Stimulated activated CD4-positive, alpha-beta T cell treated with anti-CD3 and anti-CD28 coated beads, Interleukin-12 subunit alpha, Interleukin-12 subunit beta, amount 100 ng/mL, for 4 hours (primary cell): ENCODE measurements at places on chromosomes 12 and 14.

- DNase-seq = no peak
Observed at GRCh38 chr14:82720946-82721345, 1187.3 kb upstream of the SEL1L start.

GRCh38 chr14:55721353-55721752, 141.3 kb downstream of the KTN1 start:
- no peak for DNase-seq

DNA sequence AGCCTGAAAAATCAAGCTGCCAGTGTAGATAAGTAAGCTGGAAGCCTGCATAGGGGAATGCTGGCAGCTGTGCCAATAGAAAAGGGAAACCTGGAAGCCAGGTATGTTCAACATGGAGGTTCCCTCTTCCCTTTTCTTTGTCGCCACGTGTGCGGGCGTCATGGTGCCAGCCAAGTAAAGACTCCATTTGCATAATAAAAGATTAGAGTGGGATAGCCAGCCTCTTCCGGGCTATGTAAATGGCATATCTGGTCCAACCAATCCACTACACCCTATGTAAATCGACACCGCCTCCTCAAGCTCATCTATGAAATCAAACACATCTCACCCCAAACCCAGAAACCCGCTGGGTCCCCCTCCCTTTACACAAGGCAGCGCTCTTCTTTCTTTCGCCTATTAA, 5.6 kb upstream of the ADGRD1 start:
- DNase-seq = no peak

GRCh38 chr14:42428996-42429395, 822.3 kb downstream of the LRFN5 start:
- no peak for DNase-seq

DNA sequence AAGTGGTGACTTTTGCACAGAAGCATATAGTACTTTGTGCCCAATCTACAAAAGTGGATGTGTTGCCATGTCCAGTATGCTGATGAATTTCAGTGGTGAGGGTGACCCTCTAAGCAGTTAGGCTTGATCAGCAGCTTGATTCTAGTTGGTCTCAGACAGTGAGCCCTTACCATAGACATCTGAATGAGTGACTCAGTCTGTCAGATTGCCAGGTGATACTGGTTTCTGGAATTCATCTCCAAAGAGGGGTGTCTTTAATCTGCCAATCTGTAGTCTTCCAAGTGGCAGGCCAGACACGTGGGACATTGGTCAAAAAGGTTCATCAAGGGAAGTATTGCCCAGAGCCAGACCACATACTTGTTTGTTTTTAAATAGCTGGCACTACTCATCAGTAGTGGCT, 187.4 kb upstream of the SLC16A7 start:
- DNase-seq = no peak

DNA sequence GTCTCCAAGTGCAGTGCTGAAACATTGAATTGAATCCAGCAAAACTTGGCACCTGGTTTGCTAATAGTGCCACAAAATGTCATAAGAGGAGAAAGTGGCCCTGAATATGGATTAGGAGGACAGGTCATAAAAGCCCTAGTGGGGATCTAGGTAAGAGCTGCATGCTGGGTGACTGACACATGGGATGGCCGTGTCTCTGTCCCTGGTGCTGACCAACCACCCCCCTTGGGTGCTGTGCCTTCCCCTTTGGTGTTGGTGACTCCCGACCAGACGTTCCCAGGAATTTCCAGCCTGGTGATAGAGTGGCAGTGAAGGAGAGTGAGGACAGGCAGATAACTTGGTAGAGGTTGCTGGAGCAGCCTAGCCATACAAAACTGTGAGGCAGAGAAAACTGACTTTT, 142.8 kb downstream of the VRK1 start:
- DNase-seq = no peak

- no peak for DNase-seq
Observed at GRCh38 chr12:67534681-67535080, 113.9 kb upstream of the DYRK2 start.

DNA sequence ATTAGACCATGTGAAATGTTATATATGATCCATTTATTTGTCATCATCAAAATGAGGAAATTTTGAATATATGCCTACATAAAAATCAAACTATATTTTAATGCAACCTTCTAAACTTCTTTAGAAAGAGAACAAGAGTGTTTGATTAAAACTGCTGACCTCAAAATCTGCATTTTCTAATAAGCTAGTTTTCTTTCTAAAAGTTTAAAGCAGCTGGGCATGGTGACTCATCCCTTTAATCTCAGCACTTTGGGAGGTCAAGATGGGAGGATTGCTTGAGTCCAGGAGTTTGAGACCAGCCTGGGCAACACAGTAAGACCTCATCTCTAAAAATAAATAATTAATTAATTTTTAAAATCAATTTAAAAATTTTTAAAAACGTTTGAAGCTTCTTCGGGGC, 36.2 kb downstream of the GNPTAB start:
- no peak for DNase-seq

GRCh38 chr12:133233993-133234564, 1.6 kb downstream of the ANHX start:
- DNase-seq = no peak

- no peak for DNase-seq
Observed at GRCh38 chr14:88831284-88831683, 6.8 kb downstream of the TTC8 start.

DNA sequence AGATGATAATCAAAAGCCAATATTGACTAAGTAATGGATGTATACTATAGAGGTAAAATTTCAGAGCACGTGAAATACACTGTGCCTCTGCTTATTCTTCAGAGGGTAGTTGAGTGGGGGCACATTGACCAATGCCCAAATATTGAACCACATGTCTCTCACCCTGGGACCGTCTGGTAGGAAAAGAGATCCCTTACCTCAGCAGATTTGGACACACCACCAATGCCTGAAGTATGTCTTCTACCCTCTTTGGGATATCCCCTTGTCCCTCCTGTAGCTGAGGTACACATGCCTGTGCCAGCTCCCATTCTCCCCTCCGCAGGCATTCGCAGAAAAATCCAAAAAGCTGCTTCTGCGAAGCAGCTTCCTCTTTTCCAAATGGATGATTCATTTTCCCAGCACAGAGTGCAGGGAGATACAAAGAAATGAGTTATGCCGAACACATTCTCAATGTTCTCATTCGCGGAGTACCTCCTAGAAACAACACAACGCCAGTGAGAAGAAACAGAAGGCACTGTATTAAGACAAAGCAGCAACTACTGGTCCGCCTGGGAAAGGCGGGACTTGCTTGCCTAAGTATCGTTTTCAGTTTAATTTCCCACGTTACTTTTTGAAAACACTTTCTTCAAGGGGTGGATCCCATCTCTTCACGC, 691 bp downstream of the ZFYVE26 start:
- DNase-seq = no peak

DNA sequence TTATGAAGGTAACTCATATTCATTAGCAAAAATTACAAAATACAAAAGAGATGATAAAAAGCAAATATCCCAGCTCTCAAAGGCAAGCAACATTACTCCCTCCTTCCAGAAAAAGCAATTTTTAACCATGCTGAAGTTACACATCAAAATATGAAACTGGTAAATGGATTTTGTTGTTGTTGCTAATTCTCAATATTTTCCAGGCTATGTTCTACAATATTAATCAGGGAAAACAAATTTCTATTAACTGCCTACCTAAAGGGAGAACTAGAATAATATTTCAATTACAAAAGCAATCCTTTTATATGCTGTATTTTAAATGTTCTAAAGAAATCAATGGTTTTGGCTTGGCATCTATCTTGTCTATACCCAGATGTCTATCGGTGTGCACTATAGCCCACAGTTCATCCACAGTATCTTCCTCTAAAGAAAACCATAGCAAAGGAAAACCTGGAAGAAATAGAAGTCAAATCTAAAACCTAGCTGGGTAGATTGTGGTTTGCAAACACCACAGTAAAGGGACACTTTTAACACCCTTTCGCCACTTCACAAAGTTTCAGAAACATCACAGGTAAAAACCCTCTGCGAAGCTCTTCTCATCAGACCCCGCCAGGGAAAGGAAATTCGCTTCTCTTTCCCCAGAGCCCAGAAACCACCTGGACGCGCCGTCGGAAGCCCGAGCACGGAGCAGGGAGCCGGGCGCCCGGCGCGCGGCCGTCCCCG, 32.0 kb downstream of the TC2N start:
- no peak for DNase-seq

- no peak for DNase-seq
Observed at GRCh38 chr12:85413266-85413665, 133.2 kb downstream of the ALX1 start.

- DNase-seq = no peak
Observed at GRCh38 chr12:87822923-87823322, 206.3 kb downstream of the C12orf50 start.

DNA sequence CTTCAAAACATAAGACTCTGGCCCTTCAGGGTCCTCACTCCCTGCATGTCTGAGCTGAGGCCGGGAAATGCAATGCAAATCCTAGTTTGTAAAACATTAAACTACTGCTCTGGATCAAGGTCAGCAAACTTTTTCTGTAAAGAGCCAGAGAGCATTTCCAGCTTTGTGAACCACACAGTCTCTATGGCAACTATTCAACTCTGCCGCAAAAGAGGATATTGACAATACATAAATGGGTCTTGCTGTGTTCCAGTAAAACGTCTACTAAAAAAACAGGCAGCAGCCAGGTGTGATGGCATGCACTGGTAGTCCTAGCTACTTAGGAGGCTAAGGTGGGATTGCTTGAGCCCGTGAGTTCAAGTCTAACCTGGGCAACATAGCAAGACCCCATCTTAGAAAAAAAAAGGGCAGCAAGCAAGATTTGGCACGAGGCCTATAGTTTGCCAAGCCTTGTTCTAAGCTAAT, 22.3 kb downstream of the DDX24 start:
- DNase-seq = no peak

GRCh38 chr14:100306998-100307765, 938 bp upstream of the SLC25A29 start:
- no peak for DNase-seq

DNA sequence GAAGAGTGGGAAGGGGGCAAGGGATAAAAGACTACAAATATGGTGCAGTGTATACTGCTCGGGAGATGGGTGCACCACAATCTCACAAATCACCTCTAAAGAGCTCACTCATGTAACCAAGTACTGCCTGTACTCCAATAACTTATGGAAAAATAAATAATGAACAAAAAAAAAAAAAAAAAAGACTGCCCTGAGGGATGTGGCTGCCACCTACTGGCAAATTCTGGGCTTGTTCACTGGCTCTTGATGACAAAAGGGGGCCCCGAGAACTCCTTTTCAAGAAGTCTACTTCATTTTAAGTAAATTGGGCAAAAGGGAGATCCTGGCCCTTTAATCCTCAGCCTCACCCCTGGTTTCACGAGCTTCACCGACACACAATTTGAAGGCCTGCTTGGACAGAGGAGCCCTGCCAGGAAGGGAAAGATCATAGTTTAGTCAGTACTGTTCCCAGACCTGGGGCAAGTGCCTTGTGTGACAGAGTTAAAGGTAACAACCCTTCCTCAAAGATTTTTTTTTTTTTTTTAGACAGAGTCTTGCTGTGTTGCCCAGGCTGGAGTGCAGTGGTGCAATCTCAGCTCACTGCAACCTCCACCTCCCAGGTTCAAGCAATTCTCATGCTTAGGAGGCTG, 26.1 kb upstream of the STAC3 start:
- peak; percentile 14 for DNase-seq

- DNase-seq = no peak
Observed at GRCh38 chr14:75295061-75295461, 16.4 kb downstream of the FOS start.

- DNase-seq = no peak
Observed at GRCh38 chr14:39426605-39427004, 5.6 kb downstream of the FBXO33 start.

DNA sequence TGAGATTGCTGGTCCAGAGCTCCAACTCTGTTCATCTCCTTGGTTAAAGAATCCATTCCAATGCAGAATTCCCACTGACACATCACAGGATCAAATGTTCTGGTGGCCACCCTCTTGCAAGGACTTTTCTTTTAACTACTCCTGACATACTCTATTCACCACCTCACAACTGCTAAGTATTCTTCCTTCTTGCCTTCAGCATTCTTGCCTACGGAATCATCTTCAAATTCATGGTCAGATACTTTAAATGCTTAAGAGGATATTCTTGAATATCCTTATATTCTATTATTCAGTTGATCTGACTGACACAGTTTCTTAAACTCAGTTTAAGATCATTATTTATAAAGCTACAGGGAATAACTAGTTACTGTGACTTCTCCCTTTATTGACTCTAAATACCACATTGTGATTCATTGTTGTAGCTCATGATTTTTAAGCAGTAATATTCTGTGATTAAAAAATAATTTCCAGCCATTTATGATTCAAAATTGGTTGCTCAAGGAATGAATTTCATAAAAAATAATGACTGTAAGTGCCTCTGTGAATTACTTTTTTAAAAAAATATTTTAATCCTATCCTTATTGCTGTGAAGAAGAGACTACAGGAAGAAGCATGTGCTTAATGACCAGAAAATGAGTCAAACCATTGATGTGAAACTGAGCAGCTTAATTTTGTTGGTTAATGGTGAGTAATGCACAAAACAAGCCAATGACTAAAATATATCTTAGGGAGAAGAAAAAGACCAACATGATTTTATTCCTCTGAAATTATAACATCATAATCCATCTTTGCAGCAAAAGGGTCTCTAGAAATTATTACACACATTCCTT, 207.1 kb downstream of the PIK3C2G start:
- no peak for DNase-seq
